ENCODE measurements at places on chromosomes 1 and 21. TPM values are rescaled to one million over a fixed set of nuclear protein-coding genes. Genes with fewer than 3 reads are reported as not detected.

C1orf185 gene
- total RNA-seq = not detected

MYOM3 gene
- total RNA-seq = 5.6 TPM

SYPL2 gene
- 0.07 TPM for total RNA-seq

ARPC5 gene
- 166 TPM for total RNA-seq

CD1E gene
- total RNA-seq = not detected

MSH4 gene
- not detected for total RNA-seq

PADI4 gene
- total RNA-seq = not detected

RIPPLY3 gene
- total RNA-seq = 0.56 TPM

RGS5 gene
- total RNA-seq = 0.58 TPM

CYP4A22 gene
- not detected for total RNA-seq

SLAMF9 gene
- total RNA-seq = 0.22 TPM

CACNA1E gene
- total RNA-seq = not detected

IRF6 gene
- 0.11 TPM for total RNA-seq

AQP10 gene
- total RNA-seq = not detected

RAP1GAP gene
- 14.4 TPM for total RNA-seq

PDE4DIP gene
- total RNA-seq = 6.2 TPM

PGLYRP4 gene
- not detected for total RNA-seq

SELENBP1 gene
- 5.6 TPM for total RNA-seq

EYA3 gene
- total RNA-seq = 5.9 TPM

All from A549 treated with CpdA at 1 μM for 4 hours (cell line).